ENCODE measurements at places on chromosomes 7 and 10.

DNA sequence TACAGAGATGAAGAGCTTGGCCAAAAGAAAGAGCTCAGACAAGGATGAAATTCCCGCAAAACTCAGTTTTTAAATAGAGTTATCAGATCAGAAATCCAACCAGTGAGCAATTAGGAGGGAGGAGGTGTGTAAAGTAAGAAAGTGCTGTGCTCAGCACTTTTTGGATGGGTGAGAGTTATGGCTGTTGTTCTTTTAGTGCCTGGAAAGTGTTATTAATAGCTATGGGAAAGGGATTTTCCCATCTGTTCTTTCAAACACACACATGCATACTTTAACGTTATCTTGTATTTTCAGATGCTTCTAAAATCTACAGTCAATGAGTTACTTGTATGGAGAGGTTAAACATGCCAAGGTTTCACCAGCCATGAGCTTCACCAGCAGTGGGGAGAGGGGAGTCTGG lies 107.3 kb upstream of the TMEM72 start:
- DNase-seq = no peak

DNA sequence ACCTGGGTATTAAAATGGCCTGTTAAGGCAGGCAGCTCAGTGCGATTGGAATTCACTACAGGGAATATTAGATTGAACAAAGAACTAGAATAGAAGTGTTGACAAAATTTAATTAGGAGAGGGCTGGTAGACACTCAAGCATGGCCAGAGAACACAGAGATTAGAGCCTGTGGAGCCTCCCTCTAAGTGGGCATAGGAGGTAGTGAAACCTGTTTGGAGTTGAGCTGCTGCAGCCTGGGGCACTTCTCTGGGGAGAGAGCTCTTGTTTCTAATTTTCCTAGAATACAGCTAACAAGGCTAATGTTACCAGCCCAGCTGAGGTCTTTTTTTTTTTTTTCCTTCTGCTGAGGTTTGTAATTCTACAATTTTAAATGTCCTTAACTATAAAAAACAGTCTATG lies 46.4 kb downstream of the TMEM168 start:
- no peak for DNase-seq

DNA sequence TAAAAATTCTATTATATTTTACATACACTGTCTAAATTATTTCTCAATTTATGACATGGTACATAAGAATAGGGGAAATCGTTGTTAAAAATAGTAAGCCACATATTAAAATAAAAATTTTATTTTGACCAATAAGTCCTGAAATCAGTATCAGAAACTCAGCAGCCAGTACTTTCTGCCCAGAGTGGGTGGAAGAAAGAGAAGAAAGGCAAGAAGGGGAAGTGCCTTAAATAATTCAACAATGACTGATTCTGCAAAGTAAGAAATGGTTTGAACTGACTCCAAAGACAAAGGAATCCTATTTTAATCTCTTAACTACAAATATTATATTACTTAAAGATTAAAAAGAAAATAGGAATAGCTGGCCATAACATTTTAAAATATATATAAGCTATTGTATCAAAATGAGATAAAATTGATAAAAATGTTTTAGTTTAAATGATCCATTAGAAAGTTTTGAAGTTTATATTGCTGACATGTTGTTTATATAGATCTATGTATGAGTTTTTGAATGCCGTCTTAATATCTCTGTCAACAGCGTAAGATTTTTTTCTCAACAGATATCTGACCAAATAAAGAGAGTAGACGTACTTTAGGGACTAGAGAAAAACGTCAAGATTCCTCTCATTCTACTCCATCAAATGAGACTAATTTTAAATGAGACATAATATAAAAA lies 30.2 kb upstream of the NRCAM start:
- DNase-seq = no peak

DNA sequence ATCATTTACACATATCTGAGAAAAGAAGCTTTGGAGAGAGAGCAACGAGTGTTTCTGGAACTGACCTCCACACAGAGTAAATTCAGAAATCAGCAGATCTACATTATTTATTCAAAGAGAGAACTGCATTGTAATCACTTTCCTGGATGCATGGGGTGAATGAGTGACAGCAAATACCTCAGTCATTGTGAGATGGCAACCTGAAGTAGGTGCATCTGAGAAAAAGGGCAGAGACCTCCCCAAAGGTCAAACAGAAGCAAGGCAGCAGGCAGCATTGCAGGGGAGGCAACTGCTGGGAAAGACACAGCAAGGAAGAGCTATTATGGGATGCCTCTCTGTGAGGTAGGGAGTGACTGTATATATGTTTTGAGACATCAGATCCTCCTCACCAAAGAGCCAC lies 26.5 kb upstream of the SMIM30 start:
- no peak for DNase-seq

- no peak for DNase-seq
Measured at GRCh38 chr7:7554021-7554432, 12.7 kb upstream of the MIOS start.

DNA sequence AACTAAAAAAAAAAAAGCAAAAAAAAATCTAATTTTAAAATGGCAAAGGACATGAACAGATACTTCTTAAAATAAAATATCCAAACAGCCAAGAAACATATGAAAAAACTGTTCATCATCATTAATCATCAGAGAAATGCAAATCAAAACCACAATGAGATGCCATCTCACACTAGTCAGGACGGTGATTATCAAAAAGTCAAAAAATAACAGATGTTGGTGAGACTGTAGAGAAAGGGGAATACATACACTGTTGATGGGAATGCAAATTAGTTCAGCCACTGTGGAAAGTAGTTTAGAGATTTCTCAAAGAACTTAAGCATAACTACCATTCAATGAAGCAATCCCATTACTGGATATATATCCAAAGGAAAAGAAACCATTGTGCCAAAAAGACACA lies 30.2 kb downstream of the COBL start:
- no peak for DNase-seq

DNA sequence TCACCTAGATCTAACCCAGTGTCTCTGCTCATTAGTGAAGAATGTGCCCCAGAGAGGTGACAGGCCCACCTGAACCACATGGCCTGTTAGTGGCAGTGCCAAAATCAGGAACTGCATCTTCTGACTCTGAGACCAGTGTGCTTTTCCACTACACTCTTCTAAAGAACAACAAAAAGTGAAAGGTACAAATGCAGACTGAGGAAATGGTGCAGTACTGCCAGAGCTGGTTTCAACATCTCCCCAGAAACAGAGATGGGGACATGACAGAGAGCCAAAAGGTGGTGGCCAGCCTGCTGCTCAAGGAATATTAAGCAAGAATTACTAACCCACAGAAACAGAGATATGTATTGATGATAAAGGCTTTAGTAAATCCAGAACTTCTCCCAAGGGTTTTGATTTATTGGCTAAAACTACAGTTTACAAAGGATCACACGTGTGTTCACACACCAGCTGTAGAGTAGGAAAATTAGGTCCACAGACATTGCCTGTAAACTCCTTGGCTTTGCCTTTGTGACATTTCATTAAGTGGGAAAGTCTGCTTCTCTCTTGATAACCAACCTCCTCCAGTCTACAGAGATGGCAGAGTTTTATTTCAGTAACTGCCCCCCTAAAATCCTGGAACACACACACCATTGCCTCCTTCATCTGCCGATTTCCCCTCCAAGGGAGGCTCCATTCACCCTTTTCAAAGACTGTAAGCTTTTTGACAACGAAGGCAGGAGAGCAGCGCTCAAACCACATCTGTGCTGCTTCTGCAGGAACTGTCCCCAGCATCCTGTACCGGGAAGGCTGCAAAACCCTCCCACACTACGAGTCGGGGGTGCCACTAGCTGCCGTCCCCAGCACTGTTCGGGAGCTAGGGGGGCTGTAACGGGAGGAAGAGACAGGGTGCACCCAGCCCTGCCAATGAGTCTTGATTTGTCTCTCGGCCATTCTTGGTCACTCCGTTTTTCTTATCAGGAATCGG lies 29.8 kb downstream of the GSDME start:
- DNase-seq = no peak

DNA sequence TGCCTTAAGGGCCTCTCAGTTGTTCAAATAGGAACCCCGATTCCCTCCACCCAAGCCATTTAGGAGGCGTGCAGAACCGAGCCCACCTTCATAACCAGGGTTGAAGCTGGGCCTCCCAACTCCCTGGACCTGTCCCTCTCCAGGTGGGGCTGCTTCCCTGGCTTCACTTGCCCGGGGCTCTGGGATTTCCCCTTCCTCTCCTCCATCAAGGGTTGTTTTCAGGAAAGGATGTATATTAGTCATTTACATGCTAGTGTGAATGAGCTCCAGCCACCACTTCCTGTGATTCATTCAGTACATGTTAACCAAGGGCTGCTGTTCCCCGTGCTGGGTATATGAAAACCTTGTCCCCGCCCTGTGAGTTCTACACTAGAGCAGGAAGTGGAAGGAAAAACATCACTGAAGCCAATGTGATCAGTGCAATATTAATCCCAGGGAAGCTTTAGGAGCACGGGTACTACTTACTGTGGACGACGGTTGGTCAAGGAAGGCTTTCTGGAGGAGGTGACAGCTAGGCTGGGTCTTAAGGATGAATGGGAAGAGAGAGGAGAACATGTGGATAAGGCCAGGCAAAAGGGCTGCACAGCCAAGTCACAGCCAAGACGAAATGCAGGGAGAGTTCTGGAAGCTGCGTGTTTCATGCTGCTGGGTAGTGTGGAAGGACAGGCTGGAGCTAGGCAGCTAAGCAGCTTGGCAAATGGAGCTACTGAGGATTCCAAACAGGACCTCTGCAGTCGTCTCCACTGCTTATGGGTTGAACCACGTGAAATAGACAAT lies 150.1 kb upstream of the SHH start:
- DNase-seq = peak; percentile 70
